ENCODE measurements at places on chromosomes 4 and X.
A peak's percentile ranks its signal among the peaks of the same experiment; 100 is the strongest.

- DNase-seq, result no peak
Observed at GRCh38 chr4:127709456-127709855, 20.7 kb upstream of the SLC25A31 start.

DNA sequence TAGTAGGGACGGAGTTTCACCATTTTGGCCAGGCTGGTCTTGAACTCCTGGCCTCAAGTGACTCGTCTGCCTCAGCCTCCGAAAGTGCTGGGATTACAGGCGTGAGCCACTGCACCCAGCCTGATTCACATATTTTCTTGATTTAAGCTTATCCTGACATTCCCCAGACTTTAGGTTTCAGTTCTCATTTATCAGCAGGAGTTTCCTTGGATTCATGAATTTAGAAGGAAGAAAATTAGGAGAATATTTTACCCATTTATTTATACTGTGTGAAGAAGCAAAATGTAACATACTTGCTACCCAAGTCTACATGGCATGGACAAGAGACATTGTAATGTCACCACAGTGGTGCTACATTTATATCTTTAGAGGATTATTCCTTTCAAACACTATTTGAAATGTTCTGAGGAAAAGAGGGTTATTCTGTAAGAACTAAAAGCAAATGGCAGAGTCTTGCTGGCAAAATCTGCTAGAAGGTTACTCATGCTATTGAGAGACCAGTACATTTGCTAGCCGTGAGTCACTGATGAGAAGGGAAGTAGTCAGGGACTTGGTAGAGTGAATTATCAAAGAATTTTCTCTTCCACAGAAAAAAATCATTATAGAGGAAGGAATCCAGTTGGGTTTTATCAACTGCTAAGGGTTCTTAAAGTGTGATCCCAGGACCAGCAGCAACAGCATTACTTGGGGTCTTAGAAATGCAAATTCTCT, 26.1 kb upstream of the CFAP299 start:
- no peak for DNase-seq

- DNase-seq, result no peak
Observed at GRCh38 chrX:84216406-84216805, 28.4 kb upstream of the RPS6KA6 start.

DNA sequence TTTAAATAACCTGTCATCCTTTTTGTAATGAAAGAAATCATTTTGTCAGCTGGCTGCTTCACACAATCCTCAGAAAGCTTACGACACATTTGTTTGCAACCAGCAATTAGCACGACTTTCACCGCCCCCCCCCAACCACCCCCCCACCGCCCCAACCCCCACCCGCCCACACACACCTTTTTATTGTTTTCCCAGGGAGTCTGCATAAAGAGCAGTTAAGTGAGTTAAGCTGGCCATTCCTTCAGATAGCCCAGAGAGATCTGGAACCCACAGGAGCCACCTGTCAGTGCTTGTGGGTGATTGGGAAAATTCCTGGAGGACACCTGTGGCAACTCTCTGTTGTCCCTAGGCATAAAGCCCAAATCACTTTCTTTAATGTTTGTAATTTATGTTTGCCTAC, 175.7 kb upstream of the FMR1 start:
- no peak for DNase-seq

- DNase-seq, result no peak
Observed at GRCh38 chr4:15765910-15766697, 12.0 kb upstream of the CD38 start.

DNA sequence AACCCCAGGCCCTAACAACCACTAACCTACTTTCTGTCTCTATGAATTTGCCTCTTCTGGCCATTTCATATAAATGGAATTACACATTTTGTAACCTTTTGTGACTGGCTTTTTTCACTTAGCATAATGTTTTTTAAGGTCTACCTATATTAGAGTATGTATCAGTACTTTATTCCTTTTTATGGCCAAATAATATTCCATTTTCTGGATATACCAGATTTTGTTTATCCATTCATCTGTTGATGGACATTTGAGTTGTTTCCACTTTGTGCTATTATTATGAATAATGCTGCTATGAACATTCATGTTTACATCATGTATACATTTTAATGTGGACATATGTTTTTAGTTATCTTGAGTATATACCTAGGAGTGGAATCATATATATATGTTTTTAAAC, 35.5 kb downstream of the REPS2 start:
- no peak for DNase-seq

DNA sequence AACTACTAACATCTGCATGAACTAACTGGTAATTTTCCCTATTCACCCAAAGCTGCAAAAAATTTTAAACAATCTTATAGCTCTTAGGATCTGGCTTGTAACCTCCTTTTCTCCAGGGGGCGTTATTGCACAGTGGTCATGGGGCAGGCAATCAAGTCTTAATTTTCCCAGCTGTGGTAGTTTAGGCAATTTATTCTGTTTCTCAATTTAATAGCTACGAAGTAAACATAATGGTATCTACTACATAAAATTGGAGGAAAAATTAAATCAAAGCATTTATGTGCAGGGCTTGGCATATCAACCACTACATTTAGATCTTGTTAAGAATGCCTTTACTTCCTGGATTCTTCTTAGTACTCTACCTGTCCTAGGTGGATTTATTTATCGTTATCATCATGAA, 137.4 kb upstream of the GUCY1A1 start:
- no peak for DNase-seq

GRCh38 chr4:53598483-53598882, 7.2 kb upstream of the LNX1 start:
- DNase-seq, result no peak

DNA sequence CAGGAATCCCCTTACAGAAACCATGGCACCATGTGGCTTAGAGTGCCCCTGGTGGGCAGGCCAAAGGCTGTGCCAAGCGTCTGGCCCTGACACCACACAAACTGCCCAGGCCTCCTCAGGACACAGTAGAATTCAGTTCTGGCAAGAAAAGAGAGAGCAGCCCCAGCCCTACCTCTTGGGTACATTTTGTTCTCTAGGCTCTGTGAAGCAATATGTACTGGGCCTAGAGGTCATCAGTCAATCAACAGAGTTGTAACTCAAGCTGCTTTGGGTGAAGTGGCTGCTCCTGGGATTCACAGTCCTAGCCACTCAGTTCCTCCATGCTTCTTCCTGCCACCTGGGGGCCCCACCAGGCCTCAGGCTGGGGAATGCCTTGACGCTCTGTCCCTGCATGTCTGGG, 158.1 kb upstream of the MAMLD1 start:
- DNase-seq, result no peak

DNA sequence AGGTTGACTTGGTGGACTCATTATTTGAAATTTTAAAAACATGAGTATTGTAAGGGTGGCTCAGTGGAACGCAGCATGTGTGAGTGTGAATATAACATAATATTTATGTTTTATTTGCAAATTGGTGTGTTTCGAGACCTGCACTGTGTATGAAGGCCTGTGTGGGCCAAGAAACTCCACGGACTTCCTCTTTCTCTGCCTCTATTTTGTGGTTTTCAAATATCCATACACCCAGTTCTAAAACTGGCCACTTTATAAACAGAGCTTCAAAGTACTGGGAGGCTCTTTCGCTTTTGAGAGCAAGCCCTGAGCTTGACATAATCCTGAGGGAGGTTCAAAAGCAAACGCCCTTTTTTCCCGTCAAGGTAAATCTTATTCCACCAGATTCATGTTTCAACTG, 187.7 kb downstream of the GPAT3 start:
- DNase-seq, result no peak

- no peak for DNase-seq
Observed at GRCh38 chr4:127082986-127083385, 549.8 kb upstream of the INTU start.

- no peak for DNase-seq
Observed at GRCh38 chr4:76084542-76084941, 10.0 kb downstream of the ART3 start.

- peak; percentile 32 for DNase-seq
Observed at GRCh38 chr4:38804654-38805295, at the start of gene TLR1. Gene TLR1, minus strand, starts transcription at chr4:38804791. Its CDS starts 5,960 bp downstream, at chr4:38798831.

- DNase-seq, result no peak
Observed at GRCh38 chr4:60884587-60884986, 315.5 kb upstream of the ADGRL3 start.

DNA sequence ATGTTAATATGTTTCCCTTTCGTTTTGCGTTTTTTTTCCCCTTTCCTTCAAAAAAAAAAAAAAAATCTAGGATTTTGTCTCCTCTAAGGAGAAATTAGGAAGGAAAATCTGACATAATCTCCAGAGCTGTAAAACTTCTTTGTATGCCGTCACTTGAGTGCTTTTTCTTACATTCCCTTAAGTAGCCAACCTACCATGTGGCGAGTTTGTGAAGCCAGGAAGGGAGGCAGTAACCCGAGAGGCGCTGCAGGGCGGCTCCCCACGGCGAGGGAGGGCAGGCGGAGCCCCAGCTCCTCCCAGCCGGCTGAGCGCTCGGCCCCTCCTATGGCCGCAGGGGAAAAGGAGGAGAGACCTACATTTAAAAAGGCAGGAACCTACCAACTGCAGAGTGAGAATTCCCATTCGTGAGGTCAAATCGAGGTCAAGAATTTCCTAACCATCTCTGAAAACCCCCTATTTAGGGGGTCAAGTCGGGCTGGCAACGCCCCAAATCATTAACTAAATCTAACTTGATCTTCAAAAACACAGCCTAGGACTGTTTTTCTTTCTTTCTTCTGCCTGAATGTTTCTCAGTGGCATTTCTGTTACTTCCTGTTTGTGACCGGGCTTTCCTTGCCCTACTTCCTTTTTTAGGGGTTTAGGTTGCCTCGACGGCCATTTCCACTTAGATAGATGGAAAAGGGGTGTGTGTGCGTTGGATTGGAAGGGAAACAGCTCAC, 345.1 kb upstream of the KLF3 start:
- DNase-seq, result peak; percentile 79

DNA sequence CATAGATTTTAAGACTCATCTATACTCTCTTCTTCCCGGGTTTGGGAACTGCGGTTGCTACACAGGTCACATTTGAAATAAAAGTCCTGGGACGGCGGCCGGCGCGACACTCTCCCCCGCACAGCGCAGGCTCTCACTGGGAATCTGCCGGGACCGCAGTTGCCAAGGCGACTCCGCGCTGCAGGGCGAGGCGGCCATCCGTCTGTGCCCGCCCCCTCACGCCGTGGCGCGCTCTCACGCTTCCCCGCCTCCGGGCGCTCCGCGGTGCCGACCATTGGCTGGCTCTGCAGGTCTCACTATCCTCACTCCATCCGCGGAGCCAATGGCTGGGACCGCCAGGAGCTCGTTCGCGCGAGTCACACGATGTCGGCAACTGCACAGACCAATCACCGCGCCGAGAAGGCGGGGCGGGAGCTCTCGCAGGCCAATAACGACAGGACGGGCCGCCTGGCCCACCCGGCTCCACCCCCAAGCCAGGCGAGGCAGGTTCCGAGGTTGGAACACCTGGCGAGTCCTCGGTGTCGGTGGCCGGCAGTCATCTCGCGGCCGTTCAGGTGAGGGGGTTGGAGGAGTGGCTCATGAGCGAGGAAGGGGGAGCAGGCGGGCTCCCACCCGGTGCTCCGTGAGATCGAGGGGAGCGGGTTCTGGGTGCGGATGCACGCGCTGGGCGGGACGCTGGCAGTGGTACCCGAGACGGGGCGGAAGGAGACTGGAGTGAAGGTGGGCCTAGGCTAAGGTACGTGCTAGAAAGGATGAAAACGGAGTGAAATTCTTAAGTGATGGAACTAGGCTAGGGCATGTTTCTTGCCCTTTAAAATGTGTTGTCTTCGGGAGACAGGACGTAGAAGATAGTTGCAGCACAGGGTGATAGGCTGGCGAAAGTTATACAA, at the start of gene MSMO1:
MSMO1 (plus strand) TSS at position 459 of the 890 bp plus-strand sequence. CDS start 5,702 bp downstream, outside the sequence.
- peak; percentile 98 for DNase-seq

DNA sequence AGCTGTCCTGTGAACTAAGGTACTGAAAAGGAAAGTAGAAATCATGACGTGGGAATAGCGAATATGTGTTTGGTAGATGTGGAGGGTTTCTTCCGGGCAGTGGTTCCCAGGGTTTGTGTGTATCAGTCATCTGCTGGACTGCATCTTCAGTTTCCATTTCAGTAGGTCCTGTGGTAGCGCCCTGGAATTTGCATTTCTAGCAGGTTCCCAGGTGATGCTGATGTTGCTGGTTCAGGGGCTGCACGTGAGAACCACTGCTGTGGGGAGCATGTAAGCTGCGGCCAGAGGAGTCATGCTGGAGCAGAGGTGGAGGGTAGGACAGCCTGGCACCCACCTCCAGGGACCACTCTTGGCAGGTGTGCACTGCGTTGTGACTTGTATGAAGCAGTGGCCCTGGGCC, 47.1 kb downstream of the ARHGAP10 start:
- DNase-seq, result no peak

GRCh38 chr4:174340714-174341113, 57.0 kb downstream of the CEP44 start:
- no peak for DNase-seq

DNA sequence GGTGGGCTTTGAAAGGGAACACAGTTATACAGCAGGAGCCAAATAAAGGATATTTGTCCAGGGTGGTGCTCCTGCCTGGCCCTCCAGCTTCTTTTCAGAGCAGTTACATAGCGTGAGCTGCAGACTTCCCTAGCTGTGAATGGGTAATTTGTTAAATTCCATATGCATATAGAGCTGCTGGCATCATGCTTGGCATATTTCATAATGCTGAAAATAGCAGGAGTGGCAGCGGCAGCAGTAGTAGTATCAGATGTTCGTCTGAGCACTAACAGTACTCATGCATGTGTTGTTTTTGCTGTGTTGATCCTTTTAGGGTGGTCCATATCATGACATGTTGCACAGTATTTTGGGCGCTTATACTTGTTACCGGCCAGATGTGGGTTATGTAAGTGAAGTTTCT, 33.6 kb upstream of the TADA2B start:
- DNase-seq, result no peak

GRCh38 chr4:184096561-184097240, 121.0 kb downstream of the ENPP6 start:
- no peak for DNase-seq

GRCh38 chr4:13169731-13170525, 314.2 kb downstream of the RAB28 start:
- DNase-seq, result no peak

DNA sequence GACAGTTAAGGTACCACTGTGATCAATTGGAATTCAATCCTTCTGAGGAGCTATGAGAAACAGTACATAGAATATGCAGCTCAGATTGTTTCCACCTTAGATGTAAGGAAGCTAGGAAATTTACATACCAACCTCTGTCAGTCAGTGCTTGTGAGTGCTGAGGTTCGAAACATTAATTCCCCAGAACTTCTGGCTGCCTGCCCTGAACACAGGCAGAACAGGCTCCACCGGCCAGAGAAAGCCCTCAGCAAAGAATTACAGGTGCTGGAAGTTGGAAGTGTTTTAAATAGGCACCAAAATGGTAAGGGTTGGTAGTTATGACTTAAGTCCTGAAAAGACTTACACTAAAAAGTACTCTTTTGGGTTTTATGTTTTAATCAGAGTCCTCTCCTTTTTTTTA, 651.8 kb downstream of the C4orf33 start:
- DNase-seq, result no peak
